ENCODE measurements at places on chromosomes 5 and 9.
A peak's percentile ranks its signal among the peaks of the same experiment; 100 is the strongest.

DNA sequence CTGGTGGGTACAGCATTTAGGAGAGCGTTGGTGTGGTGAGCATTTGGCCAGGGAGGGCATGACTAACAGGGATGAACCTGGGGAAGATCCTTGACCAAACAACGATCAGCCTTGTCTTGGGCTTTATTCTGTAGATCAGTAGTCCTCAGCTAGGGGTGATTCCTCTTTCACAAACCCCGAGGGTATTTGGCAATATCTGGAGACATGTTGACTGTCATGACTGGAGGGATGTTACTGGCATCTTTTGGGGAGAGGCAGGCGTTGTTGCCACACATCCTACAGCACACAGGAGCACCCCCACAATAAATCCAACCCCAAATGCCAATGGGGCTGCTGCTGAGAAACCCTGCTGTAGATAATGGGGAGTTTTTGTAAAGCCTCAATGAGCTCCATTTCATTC, 43.9 kb downstream of the OSTF1 start:
- no peak for DNase-seq

- DNase-seq: no peak
These were observed 1129.6 kb downstream of the PTPRD start for GRCh38 chr9:9483175-9483574.

GRCh38 chr5:122076669-122077365, 1.2 kb downstream of the LOX start:
- DNase-seq: peak; percentile 21

DNA sequence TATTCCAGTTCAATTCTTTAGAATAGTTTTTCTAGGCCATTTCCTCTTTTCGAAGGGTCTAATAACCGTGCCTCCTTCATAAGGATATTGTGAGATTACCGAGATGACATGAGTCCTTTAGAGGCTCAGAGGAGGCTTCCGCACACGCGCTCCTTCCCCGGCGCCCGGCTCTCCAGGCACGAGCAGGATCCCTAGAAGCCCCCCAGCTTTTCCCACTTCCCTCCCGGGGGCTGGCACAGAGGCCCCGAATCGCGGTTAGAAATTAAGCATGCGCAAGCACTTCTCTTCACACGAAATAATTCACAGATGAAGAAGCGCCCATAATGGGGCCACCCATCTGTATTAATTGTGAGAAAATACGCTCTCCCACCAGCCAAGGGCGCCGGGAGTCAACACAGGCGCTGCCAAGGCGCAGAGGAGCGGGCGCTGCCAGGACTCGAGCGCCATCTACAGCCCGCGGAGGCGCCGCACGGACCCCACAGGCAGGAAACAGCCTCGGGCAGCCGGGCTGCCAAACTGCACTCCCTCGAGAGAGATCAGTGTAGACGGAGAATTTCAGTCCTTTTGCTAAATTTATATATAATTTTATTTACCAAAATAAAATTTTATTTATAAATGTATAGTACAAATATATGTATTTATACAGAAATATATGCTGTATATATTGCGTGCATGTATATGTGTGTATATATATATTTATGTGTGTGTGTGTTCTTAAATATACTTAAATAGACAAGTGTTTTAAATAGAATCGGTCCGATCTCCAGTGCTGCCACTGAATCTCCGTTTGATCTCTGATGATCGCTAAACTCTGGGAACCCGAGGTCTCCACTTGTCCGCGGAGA, 258.1 kb upstream of the NFIL3 start:
- peak; percentile 70 for DNase-seq

DNA sequence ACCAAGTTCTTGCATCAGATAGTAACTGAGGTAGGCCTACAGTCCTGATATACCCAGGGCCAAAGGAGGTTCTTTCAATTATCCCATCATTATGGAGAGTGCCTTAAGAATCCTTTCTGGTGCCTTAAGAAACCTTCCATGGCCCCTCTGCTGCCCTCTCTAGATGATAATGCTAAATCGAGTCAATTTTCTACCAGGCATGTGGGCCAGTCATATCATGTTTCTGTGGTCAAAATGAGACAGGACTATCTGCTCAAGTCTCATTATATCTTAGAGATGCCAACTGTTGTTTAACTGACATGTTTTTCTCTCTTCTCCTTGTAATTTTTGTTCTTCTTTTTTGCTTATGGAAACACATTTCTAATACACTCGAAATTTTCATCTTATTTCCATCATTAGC, 127.6 kb downstream of the EDIL3 start:
- DNase-seq: no peak

GRCh38 chr9:86315078-86315477, 32.7 kb upstream of the ISCA1 start:
- no peak for DNase-seq

- no peak for DNase-seq
These were observed 43.0 kb downstream of the IL31RA start for GRCh38 chr5:55894135-55894534.

- no peak for DNase-seq
These were observed 317.0 kb upstream of the RFX3 start for GRCh38 chr9:3842839-3843238.

DNA sequence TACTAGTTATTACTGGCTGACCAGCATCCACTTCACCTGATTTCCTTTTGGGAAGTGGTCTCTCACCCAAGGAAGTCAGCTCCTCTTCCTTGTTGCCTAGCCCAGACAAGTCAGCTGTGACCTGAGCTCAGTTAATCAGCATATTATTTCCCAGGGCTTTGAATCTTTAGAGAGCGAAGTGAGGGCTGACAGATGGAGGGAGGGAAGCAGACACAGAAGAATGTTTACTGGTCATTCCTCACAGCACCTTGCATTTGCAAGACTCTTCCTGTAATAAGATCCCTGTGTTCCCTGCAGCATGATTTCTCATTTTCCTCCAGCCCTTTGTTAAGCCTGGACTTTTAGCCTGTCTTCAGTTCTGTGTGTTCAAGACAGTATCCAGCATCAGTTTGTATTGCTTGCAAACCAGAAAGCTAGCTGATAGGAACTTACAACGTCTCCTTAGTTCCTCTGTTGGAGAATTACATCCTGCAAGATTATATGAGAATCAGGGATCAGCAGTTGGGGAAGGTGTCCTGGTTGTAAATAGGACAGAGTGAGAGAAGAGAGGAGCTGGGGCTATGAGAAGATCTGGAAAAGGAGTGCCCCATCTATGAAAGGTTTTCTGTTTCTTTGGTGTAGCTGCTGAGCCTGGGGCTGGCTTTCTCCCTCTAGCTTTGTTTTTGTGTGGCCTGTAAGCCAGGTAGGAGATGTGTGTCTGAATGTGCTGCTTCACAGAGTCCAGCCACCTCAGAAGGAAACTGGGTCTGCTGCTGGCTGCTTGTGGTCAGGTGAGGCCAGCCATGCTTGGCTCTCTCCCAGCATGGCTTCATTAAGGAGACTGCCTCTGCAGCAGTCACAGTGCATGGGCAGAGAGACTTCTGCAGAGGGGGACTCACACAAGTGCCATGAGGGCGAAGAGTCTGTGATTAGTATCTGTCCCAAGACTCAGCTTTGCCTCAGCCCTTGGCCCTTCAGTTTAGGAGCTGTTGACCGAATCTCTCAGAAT, 50.3 kb downstream of the MAN2A1 start:
- DNase-seq: no peak

DNA sequence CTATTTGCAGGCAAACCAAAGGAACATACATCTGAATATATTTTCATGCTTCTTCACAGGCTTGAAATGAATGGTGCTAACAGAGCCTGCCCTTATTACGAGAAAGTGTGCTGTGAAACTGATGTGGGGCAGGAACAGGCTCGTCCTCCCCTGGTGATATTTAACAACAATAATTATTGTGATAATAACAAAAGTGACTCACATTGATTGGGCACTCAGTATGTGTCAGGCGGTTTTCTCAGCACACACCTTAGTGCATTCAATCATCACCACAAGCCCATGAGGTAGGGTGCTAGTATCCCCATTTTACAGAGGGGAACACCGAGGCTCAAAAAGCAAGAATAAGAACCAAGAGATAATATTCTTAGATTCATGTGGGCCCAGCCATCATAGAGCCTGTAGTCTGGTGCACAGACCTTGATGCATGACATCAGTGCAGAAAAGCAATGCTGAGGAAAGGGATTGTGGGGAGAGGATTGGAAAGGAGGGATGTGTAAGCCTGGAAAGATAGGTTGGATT, 18.1 kb upstream of the BOD1 start:
- no peak for DNase-seq

GRCh38 chr9:127776195-127776923, 2.1 kb downstream of the SH2D3C start:
- DNase-seq: no peak

- no peak for DNase-seq
These were observed 23.9 kb upstream of the PPP1R2B start for GRCh38 chr5:156826150-156826549.

DNA sequence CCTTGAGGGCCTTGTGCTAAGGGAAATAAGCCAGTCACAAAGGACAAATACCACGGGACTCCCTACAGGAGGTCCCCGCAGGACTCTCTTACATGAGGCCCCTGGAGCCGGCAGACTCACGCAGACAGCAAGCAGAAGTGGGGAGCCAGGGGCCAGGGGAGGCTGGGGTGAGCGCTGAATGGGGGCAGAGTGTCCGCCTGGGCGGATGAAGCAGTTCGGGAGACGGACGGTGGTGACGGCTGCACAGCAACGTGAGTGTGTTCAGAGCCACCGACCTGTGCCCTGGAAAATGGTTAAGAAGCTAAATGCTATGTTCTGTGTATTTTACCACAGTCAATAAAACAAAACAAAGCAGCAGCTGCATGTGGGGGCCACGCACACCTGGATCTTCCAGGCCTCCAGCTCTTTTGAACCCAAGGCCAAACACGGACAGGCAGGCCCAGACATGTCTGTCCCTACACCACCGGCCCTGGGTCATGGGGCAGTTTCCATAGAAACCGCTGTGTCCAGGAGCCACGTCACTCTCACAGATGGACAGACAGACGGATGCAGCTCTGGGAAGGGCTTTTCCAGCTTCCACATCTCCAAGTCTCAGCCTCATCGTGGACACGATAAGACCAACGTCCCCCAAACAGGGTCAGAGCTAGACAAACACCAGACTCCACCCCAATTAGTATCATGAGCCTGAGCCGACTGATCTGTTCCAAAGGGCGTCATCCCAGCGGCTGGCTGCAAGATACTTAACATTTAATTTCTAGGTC, 103.9 kb downstream of the VAV2 start:
- peak; percentile 64 for DNase-seq

DNA sequence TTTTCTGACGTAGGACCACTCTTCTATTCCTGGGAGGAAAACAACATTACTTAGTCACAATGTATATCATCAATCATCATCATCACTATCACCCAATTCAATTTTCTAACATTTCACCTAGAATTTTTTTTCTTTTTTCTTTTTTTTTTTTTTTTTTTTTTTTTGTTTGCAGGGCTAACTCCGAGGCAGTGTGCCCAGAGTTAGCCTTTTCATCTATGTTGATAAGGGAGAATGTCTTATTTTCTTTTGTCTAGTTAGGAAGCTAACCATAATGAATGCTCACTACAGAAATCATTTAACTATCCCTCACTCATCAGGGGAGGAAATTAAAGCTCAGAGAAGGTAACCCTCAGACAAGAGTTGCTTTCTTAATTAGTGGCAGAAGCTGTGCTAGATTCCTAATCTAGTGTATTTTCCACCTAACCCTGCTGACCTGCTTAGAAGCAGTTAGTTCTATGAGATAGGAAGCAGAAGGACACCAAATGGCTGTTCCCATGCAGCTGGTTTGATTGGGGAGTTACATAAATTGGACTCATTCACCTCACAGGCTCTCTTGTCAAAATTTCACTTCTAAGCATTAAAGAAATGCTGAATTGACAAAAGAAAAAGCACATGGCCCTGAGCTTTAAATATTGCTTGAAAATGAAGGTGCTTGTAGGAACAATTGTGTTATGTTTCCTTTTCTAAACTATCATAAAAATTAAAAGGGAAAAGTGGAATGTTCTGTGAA, 8.6 kb upstream of the PRRC1 start:
- DNase-seq: no peak

DNA sequence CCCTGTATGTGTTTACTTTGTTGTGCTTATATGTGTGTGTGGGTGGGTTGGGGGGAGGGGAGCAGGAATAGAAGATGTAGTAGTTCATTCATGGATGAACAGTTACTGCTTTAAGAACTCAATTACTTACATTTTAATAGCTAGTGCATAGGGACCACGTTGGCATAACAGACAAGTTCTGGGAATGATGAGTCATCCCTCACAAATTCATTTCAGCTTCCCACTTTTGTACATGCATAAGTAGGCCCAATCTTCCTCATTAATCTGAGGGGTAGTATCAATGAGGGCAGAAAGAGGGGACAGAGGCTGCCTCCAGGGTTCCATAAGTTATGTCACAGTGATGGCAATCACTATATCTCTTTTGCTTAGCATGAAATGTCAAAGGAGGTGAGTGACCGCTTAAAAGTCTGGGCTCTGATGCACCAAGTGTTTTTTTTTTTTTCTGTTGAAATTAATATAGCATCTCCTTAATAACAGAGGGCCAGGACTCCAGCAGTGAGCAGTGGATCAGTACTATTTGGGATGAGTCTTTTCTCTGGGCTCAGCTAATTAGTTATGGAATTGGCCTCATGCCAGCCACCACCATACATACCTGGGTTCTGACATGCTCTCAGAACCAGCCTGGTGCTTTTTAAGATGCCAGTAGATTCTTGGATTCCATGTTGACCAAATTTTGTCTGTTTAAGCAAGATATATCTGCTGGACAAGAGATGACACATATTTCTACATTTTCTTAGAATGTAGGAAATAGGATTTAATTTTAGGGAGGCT, 37.1 kb downstream of the PRDM6 start:
- no peak for DNase-seq

DNA sequence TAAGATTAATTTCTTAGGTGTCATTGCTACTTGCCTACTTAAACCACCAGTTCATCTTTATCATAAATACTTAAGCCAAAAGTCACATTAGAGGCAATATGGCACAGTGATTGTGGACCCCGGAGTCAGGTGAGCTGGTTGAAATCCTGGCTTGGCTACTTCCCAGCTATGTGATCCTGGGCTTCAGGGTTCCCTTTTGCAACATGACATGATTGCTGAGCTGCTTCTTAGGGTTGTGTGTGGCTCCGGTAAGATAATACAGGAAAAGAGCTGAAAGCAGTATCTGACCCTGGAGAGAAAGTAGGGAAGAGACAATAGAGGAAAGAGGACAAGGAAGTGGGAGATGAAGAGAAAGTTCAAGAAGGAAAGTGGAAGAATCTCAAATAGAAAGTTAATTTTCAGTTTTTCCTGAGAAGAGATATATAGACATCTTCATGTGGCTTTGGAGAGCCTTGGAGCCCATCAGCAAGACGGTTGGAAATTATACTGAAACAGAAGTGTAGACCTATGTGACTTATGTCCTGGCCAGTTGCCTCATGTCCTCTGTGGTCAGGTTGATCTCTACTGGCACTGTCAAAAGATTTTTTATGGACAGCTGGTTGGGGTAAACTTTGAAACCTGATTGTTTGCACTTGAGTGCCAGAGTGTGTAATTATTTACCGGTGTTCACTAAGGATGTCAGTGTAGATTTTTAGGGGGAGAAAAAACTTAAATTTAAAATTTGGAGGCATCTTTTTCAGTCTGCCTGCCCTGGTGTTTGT, 93.2 kb downstream of the GHR start:
- no peak for DNase-seq

GRCh38 chr5:10667431-10668057, 93.5 kb downstream of the DAP start:
- no peak for DNase-seq

- no peak for DNase-seq
These were observed 324.4 kb upstream of the ADAMTSL1 start for GRCh38 chr9:18149471-18150011.
